Thoracic aorta endothelial cell (primary cell): ENCODE measurements at places on chromosomes 3 and 15. TPM values are rescaled to one million over a fixed set of nuclear protein-coding genes. Genes with fewer than 3 reads are reported as not detected.

RTP3 gene
- total RNA-seq, result not detected in 2 replicates

CNTN4 gene
- total RNA-seq, result under 0.01 TPM in 1 of 2 replicates, not detected in the other

FILIP1L gene
- total RNA-seq, result 25.9 and 30.9 TPM in 2 replicates

KCNAB1 gene
- 0.40 and 47.5 TPM in 2 replicates for total RNA-seq

LIPH gene
- 0.07 and 0.40 TPM in 2 replicates for total RNA-seq

GASK1A gene
- not detected in 2 replicates for total RNA-seq

CXCR6 gene
- not detected in 2 replicates for total RNA-seq

CHL1 gene
- not detected in 2 replicates for total RNA-seq

NPAP1 gene
- not detected in 2 replicates for total RNA-seq

ARHGAP11A gene
- total RNA-seq, result 52.9 and 65.5 TPM in 2 replicates

ACOX2 gene
- total RNA-seq, result 2.9 and 4.5 TPM in 2 replicates
